DND-41 (cell line): ENCODE measurements at places on chromosomes 11 and 22.

DNA sequence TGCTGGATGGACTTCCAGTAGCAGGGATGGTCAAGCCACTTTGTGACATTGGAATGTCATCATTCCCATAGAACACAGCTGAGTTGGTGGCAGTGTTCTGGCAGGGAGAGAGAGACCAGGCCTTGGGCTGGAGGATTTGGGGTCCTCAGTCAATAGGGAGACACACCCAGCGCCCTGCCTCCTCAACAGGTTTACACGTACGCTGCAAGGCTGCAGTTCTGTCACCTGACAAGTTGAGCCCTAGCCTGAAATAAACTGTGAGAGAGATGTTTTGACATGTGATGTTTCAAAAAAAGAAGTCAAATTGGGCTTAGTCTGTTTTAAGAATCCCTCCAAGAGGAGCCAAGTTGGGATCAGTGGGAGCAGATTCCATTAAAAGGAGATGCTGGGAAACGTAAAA lies 42.9 kb upstream of the CRYBB3 start:
- DNase-seq: no peak

DNA sequence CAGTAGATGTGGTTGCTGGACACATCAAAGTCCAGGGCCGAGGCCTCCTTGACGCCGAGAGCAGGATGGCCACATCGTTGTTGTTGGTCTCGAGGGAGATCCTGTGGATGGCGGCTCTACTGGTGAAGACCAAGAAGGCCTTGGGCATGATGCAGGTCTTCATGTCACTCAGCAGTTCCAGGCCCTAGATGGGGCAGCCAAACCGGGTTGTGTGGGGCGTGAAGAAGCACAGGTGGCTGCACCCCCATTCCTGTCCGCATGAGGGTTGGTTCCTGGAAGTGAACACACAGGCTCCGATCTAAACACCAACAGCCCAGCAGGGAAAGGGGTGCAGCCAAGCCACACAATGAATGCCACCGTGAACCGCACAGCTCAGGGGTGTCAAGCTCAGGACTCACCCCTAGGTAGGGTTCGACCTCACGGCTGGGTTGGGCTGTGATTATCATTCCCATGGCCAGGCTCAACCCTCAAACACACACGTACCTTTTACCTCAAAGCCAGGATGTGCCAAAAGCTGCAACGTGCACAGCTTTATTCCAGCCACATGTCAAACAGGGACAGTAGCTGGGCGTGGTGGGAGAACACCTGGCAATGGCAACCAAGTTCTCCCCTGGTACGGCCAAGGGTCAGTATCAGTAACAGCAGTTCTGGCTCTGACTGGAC lies 132.3 kb downstream of the CRYBB2 start:
- DNase-seq: no peak

GRCh38 chr22:45774001-45774670 lies 102.5 kb downstream of the ATXN10 start:
- no peak for DNase-seq

- no peak for DNase-seq
These were observed 189.2 kb upstream of the ARHGAP20 start for GRCh38 chr11:110901441-110901840.

GRCh38 chr11:44016131-44016530 lies 31.6 kb upstream of the ACCSL start:
- DNase-seq: no peak

DNA sequence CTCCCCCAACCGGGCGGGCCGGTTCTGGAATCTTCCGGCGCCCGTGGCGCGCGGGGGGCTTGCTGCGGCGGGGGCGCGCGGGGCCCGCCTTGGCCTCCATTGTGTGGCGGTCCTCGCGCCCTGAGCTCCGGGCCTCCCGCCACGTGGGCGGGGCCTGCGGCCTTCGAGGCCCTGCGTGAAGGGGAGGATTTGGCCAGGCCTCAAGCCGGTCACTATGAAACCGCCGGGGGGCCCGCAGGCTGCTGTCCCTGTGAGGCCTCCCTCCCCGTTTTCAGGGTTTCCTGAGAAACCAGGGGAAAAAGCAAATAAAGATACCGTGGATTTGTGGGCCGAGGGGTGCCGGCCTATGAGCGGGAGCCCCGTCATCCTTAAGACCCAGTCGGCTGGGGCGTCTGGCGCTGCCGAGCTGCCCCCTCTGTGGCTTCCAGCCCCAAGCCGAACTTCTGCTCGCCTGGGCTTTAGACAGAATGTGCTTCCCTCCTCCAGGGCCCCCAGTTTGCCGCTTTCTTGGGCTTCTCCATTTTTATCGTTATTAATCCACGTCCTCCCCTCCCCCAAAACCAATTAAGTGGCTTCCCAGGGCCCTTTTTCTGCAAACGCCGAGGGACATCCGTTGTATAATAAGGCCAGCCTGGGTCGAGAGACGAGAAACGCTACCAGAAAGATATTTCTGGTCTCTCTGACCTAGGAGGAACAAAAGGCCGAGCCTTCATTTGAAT lies 602 bp downstream of the EWSR1 start:
- no peak for DNase-seq

GRCh38 chr11:121590772-121591404 lies 138.1 kb upstream of the SORL1-AS1 start:
- no peak for DNase-seq

DNA sequence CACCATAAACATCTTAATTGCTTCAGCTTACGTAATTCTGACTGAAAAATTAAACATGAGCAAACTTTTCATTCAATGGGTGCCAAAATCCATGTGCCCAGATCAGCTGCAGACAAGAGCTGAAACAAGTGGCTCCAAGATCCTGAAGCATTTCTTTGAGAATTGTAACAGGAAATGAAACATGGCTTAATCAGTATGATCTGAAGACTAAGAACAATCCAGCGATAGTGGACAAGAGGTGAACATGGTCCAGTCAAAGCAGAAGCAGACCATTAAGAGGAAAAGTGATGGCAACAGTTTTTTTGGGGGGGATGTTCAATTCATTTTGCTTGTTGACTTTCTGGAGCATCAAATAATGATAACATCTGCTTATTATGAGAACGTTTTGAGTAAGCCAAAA lies 1964.5 kb upstream of the RAG2 start:
- DNase-seq: no peak

DNA sequence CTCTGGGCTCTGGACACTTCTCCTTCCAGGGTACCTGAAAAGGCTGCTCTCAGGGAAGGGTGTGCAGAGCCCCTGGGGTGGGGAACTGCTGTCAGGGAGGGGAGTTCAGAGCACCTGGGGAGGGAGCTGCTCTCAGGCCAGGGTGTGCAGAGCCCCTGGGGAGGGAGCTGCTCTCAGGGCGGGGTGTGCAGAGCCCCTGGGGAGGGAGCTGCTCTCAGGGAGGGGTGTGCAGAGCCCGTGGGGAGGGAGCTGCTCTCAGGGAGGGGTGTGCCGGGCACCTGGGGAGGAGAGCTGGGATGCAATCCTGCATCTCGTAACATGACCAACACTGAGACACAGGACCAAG lies 764.2 kb downstream of the BRD1 start:
- no peak for DNase-seq

DNA sequence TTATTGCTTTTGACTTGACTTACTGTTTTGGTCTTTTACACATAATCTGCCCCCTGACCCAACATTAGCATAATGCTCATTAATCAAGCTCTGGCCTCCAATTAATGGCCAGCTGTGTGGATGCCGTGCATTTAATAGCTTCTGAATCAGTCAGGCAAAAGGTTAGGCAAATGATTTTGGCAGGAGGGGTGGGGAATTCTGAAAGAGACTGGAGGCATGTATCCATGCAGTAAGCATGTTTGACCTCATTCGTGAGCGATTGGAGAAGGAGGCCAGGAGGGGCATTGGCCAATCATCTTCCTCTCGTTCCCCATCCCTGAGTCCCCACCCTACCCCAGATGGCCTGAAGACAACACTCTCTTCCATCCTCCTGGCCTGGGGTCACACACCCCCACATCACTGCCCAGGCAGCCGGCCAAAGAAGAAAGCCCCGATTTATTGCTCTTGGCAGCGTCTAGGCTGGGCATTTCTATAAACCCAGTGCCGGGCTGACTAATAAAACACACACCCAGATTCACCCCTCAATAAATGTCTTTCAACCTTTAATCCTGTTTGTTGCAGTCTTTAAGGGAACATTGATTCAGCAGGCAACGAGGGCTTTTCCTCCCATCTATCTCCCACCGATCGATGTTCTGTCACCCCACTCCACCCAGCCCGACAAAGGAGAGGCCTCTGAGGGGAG lies 150.0 kb downstream of the OPCML start:
- DNase-seq: no peak

GRCh38 chr11:87185228-87185627 lies 147.5 kb downstream of the TMEM135 start:
- DNase-seq: no peak

GRCh38 chr11:8776209-8776608 lies 93.6 kb downstream of the RPL27A start:
- no peak for DNase-seq

DNA sequence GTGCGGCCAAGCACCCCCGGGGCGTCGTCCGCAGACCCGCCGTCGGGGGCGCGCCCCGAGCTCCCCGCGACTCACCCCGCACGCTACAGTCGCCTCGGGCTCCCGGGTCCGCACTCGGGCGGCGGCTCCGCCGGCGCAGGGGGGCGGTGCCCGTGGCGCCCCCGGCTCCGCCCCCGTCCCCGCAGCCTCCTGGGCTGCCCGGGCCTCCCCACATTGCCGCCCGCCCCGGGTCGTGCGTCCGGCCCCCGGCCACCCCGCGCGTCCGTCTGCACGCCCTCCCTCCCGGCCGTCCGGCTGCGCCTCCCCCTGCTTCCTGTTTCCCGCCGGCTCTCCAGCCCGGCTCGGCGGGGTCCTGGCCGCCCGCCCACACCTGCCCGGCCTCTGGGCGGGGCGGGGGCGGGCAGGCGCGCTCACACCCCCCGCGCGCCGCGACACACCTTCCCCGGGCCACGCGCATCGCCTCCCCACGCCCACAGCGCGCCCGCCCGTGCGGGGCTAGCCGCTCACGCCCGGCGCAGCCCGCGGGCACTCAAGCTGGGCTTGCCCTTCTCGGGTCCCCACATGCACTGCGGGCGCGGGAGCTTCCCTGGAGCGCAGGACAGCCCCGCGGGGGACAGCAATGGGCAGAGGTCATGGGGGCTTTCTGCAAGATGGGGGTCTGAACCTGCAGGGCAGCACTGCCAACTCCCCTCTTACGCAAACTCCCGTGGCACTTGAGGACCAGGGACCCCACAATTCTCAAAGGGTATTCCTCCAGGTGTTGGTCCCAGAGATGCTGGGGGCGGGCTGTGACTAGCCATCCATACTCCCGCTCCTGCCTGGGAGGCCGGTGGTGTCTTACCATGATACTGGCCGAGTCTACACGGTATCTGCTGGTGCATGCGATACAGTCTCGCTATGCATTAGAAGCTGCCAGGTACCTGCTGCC lies at the start of gene CARD10:
TSS of gene CARD10 (minus strand) at position 148 of the 928 bp plus-strand sequence. CDS start 215 bp downstream, outside the sequence.
- DNase-seq: no peak

- DNase-seq: peak; percentile 55
These were observed 39.4 kb downstream of the CYP2R1 start for GRCh38 chr11:14852571-14853177.

GRCh38 chr11:111604392-111605009 lies 2.3 kb downstream of the SIK2 start:
- no peak for DNase-seq

DNA sequence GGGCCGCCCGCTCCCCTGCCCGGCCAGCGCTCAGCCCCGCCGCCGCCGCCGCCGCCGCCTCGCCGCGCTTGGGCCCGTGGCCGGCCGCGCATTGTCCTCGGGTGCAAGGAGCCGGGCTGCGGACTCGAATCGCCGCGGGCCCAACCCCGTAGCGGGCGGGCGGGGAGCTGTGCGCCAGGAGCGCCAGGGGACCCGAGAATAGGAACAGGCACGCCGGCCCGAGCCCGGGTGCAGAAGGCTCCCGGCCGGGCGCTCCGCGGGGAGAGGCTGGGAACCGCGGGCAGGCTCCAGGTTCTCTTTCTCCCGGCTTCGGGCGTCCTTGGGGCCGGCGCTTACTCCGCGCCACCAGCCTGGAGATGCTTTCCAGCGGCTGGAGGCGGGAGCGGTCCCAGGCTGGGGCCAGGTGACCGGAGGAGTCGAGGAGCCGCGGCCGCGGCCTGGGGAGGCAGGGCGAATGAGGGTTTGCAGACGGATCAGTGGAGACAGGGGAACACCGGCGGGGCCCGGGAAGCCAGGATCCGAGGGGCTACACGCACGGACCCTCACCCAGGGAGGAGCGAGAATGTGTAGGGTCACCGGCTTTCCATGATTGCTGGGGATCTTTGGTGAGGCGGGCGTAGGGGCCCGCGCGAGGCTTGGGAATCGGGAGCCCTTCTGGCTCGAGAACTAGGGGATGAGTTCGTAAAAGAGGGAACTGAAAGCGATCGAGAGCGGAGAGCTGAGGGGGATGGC lies 726 bp downstream of the PKNOX2 start:
- DNase-seq: no peak

DNA sequence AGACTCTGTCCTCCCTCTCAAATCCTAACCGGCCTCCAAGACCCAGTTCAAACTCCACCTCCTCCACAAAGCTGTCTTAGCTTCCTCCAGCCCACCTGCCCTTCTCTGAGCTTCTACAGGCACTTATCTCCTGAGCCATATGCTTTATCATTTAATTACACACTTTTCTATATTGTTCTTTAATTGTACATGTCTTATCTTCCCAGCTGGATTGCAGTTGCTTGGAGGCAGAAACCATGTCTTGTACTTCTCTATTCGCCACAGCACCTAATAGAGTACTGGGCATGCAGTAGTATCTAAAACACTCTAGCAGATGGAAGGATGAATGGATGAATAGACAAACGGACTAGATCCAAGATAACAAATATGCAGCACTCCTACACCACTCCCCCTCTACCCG lies 11.3 kb downstream of the TRIM29 start:
- no peak for DNase-seq

DNA sequence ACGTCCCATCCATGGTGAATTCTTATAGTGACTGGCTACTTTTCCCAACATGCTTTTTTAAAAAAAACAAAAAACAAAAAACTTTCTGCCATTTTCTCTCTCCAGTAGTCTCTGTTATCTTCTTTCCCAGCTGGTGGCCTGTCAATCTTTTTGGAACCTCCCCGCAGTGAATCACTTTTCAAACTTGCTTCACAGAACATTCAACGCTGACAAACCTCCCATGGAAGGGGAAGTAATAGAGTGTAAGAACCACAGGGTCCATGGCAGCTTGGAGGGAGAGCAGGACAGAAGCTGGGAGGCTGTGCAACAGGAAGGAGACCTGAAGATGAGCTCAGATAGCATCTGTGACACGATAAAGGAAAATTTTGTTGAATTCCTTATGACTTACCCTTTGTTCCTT lies 9.8 kb upstream of the CECR2 start:
- DNase-seq: no peak

GRCh38 chr11:10308201-10308954 lies 3.5 kb downstream of the ADM start:
- no peak for DNase-seq

GRCh38 chr11:86097980-86098379 lies 29.1 kb upstream of the PICALM start:
- no peak for DNase-seq

DNA sequence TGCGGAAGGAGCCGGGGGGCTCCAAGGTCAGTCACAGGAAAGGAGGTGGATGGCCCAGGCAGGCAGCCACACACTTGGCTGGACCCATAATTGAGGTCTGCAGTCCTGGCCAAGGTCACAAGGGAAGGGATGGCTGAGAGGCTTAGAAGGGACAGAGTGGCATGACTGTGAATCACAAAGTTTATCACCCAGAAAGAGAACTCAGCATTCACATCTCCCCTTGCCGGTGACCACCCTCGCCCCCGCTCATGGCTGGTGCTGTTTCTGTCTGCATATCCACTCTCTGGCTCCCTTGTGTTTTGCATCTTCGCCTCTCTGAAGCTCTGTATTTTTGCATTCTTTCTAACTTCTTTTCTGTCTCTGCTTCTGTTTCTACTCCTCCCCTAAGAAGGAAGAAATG lies 117.5 kb downstream of the FEZ1 start:
- no peak for DNase-seq

- no peak for DNase-seq
These were observed 134.0 kb downstream of the HIPK3 start for GRCh38 chr11:33390944-33391892.
